HFFc6 (cell line): ENCODE measurements at places on chromosomes 11 and 22. TPM values are rescaled to one million over a fixed set of nuclear protein-coding genes. Genes with fewer than 3 reads are reported as not detected.

The SCGB1D2 gene
- not detected in 2 replicates for total RNA-seq

The UPB1 gene
- 0.07 to 0.27 TPM in 2 of 3 replicates, not detected in the other for total RNA-seq

The CLP1 gene
- 13.0 to 16.9 TPM (median 15.2 TPM) in 3 replicates for total RNA-seq

The OR51I1 gene
- not detected in 3 replicates for total RNA-seq

The SAA4 gene
- total RNA-seq = not detected in 3 replicates

DNA sequence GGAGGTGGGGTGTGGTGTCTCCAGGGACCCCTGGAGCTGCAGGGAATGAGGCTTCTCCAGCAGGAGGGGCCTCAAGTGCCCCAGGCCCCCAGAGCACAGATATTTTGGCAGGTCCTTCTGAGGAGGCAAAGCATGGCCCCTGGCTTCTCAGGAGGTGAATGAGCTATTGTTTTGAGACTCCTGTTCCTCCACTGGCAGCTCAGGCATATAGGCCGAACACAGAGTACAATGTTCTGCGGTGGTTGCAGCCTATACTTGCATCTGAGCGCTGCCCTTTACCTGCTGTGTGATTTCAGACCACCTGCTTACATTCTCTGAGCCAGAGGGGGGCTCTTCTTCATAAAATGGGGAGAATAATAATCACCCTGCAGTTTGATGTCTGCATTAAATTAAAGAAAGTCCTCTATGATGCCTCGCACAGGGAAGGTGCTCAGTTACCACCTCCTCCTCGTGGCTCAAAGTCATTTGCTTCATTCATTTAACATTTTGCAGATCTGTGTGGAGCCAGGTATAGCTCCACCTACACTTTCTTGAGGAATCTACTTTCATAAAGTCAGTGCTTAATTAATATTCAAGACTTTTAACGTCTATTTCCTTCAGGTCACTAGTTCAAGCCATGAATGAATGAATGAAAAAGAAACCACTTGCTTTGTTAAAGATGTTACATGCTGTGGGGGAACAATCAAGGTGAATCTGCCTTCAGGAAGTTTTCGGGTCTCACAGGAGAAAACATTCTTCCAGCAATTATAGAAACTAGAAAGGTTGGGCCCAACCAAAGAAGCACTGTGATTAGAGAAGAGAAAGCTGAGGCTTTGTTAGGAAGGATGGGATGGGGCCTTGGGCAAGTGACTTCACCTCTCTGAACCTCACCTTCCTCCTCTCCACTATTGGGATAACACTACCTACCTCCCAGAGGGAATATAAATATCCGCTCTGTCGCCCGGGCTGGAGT lies 68.4 kb downstream of the ADAMTS15 start:
- H3K36me3 ChIP-seq = no peaks in the 10 kb centered on the region
- no peak overlapping the region for H3K4me3 ChIP-seq
- H3K27me3 ChIP-seq = peaks cover 20% of the 10 kb centered on the region
- no peak for DNase-seq
- peaks cover 19% of the 10 kb centered on the region for H3K4me1 ChIP-seq

DNA sequence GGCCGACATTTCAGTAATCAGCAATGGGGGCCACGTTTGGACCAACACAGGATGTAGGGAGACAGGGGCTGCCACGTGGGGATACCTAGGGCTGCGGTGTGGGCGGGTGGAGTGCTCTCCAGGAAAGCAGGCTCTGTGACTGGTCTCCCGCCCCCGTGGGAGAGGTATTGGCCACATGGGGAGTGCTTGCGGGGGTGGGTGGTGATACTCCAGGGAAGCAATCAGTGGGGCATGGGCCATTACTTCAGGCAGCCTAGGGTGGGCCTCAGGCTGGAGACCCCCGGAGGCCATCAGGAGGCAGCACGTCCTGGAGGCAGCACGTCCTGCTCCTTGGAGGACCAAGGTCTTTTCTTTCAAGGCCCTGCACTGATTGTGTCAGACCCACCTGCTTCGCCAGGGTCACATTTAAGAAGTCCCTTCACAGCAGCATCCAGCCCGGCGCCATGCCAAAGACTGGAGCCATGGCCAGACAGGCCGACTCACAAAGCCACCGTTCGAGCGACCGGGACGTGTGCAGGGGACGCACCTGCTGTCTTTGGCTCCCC lies 3.0 kb upstream of the MUC2 start:
- no peak for DNase-seq
- H3K4me3 ChIP-seq = no peak overlapping the region
- H3K36me3 ChIP-seq = no peaks in the 10 kb centered on the region
- no peak overlapping the region for H3K27ac ChIP-seq
- H3K4me1 ChIP-seq = no peaks in the 10 kb centered on the region
- H3K27me3 ChIP-seq = peaks cover 7% of the 10 kb centered on the region

- H3K36me3 ChIP-seq = no peaks in the 10 kb centered on the region
- peak overlapping the region; percentile 85 for H3K27ac ChIP-seq
- peaks cover 95% of the 10 kb centered on the region for H3K4me1 ChIP-seq
- H3K27me3 ChIP-seq = no peaks in the 10 kb centered on the region
Observed at GRCh38 chr11:26947904-26948639, 45.8 kb upstream of the FIBIN start.

DNA sequence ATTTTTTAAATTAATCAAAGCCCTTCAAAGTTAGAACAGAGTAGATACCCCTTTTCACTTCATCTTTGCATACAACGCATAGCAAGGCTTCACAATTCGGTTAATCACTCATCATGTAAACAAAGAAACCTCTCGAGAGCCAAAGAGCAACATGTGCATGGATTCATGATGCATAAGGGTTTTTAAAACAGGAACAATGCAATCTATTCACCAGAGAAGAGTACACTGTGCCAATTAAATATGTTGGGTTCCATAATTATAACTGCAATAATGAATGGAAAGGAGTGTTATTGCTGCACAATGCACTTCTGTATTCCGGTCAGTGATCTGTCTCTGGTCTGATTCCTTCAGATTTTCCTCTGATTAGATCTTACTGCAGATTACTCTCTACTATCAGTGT lies 45.3 kb downstream of the CADM1 start:
- no peaks in the 10 kb centered on the region for H3K4me1 ChIP-seq
- no peak overlapping the region for H3K4me3 ChIP-seq
- no peaks in the 10 kb centered on the region for H3K36me3 ChIP-seq
- H3K27ac ChIP-seq = no peak overlapping the region
- DNase-seq = no peak
- no peaks in the 10 kb centered on the region for H3K27me3 ChIP-seq

- H3K27ac ChIP-seq = no peak overlapping the region
- H3K27me3 ChIP-seq = no peaks in the 10 kb centered on the region
- no peak overlapping the region for H3K4me3 ChIP-seq
Observed at GRCh38 chr11:115927823-115928329, 423.7 kb upstream of the CADM1 start.

DNA sequence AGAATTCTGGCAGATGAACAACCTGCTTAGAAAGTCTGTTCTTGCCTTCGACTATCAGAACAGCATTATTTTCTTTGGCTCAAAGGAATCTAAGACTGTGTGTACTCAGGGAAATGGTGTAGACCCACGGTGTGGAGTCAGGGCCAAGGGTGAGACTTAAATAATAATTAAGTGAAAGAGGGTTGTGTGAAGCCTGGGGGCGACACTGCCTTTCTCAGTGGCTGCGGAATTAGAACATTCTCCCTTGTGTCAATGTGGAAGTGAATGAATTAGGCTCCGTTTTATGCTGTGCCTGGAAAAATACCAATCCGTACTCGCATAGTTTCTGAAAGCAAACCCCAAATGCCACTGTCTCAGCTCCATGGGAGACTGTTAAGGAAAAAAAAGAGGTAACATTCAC lies 50.7 kb downstream of the NAV2 start:
- peaks cover 28% of the 10 kb centered on the region for H3K4me1 ChIP-seq
- no peak overlapping the region for H3K4me3 ChIP-seq
- no peak overlapping the region for H3K27ac ChIP-seq
- H3K27me3 ChIP-seq = no peaks in the 10 kb centered on the region

DNA sequence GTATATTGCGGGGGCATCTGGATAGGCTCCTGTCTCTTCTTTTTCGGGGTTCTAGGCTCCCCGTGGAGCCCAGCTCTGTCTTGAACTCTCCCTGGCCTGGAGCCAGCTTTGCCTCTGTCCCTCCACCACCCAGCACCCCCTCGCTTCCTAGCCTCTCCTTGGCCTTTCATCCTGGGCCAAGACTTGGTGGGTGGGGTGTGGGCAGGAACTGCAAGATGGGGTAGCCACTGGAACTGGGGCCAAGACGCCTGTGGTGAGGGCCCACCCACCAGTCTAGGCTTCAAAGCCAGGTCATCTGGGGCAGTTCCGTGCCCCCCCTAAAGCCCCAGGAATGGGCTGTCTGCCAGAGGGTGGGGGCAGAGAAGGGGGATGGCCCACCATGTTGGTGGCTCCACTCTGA lies 1.7 kb upstream of the CRYBB1 start:
- peaks cover 14% of the 10 kb centered on the region for H3K4me1 ChIP-seq
- no peak overlapping the region for H3K4me3 ChIP-seq
- peaks cover 5% of the 10 kb centered on the region; the same call in 1 of the 2 replicates for H3K27me3 ChIP-seq
- no peak for DNase-seq
- no peaks in the 10 kb centered on the region for H3K36me3 ChIP-seq

GRCh38 chr11:29751618-29752017 lies 265.2 kb downstream of the KCNA4 start:
- no peaks in the 10 kb centered on the region; the same call in 1 of the 2 replicates for H3K27me3 ChIP-seq
- H3K36me3 ChIP-seq = no peaks in the 10 kb centered on the region; the same call in 1 of the 2 replicates
- no peak overlapping the region for H3K4me3 ChIP-seq
- DNase-seq = no peak
- H3K4me1 ChIP-seq = no peaks in the 10 kb centered on the region

- H3K27ac ChIP-seq = no peak within 1 kb of the TSS
- H3K27me3 ChIP-seq = peaks cover 9% of the 10 kb centered on the region
- H3K36me3 ChIP-seq = no peaks in the 10 kb centered on the region
- no peak within 1 kb of the TSS for H3K4me3 ChIP-seq
- DNase-seq = no peak
Observed at GRCh38 chr11:124751741-124752470, at the start of gene VSIG2. TSS of gene VSIG2 (minus strand) at chr11:124752255. CDS start at chr11:124752137, 118 bp downstream.

DNA sequence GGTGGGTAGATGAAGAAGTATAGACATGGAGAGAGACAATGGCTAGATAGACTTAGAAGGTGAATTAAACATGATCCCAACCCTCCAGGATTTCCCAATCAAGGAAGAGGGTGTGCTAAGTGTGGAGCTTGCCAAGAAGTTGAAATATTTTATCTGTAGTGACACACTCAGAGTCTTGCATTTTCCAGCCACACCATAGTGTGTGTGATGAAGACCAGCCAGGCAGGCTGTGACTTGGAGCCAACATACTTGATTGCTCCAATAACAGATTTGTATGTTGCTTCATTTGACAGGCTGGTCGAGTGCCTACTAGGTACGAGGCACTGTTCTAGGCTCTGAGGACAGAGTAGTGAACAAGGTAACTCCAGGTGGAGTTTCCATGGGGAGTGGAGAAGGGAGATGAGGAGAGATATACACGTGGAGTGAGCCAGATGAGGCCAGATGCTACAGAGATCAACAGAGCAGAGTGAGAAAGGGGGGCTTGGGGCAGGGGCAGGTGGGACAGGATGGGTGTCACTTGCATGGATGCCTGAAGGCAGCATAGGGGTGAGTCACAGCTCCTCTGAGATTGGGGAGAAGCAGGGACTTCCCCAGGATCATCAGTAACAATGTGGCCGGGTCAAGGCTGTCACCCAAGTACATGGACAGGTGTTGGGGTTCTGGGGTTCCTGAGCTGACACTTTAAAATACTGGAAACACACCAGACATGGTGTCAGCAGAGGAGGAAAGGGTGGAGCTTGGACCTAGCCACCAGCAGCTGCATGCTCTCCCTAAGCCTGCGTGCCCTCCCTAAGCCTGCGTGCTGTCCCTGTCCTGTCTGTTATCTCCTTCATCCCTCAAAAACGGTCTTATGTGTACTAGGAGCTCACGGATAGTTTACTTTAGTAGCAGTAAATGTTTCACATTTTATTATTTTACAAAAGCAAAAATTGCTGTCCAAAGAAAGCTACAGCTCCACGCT lies 23.6 kb downstream of the PDGFB start:
- peaks cover 5% of the 10 kb centered on the region; the same call in 1 of the 2 replicates for H3K36me3 ChIP-seq
- H3K4me3 ChIP-seq = no peak overlapping the region
- H3K4me1 ChIP-seq = peaks cover 5% of the 10 kb centered on the region

- peak overlapping the region; percentile 14; the same call in 1 of the 2 replicates for H3K27ac ChIP-seq
- no peak for DNase-seq
Observed at GRCh38 chr11:35464308-35464707, 45.0 kb upstream of the SLC1A2 start.

DNA sequence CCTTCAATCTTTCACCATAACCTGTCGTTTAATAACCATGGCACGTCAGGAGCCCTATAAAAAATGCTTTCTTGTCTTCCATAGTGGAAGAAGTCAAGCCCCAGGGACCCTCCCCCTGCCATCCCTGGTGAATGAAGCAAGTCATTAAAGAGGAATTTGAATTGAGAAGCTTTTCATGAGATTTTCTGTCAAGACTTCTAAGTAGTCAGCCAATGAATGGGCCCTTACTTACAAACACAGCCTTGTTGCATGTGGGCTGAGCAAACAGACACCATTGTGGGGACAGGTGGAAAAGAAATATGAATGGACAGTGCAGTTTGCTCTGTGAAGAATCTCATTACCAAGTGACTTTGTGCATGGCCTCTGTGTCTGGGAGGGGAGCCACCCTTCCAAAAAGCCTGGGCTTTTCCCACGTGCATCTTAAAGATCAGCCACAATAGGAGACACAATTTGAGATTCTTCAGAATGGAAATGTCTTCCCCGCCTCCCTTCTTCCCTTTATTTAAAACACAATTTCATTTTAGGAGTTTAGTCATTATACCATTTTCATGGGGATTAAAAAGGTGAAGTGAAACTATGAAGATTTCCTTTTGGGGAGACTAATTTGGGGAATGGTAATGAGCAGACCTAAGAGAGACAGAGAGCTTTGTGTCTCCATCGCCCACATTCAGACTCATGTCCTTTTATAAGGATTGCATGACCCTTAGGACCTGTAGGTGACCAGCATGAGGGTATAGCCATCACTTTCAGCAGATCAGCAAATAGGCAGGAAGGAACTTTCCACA lies 152.0 kb downstream of the LRRC4C start:
- no peak overlapping the region for H3K27ac ChIP-seq
- no peaks in the 10 kb centered on the region; the same call in 1 of the 2 replicates for H3K27me3 ChIP-seq
- H3K4me3 ChIP-seq = no peak overlapping the region
- no peak for DNase-seq

- H3K4me3 ChIP-seq = peak overlapping the region; percentile 80
- peaks cover 8% of the 10 kb centered on the region for H3K27me3 ChIP-seq
- peak; percentile 28 for DNase-seq
Observed at GRCh38 chr11:34356576-34356912, 1.3 kb downstream of the ABTB2 start.

GRCh38 chr11:79304599-79305212 lies 136.1 kb downstream of the TENM4 start:
- no peaks in the 10 kb centered on the region for H3K27me3 ChIP-seq
- no peak overlapping the region for H3K27ac ChIP-seq
- H3K36me3 ChIP-seq = peaks cover 7% of the 10 kb centered on the region; the same call in 1 of the 2 replicates
- H3K4me1 ChIP-seq = peaks cover 8% of the 10 kb centered on the region; the same call in 1 of the 2 replicates
- H3K4me3 ChIP-seq = no peak overlapping the region; the same call in 1 of the 2 replicates

DNA sequence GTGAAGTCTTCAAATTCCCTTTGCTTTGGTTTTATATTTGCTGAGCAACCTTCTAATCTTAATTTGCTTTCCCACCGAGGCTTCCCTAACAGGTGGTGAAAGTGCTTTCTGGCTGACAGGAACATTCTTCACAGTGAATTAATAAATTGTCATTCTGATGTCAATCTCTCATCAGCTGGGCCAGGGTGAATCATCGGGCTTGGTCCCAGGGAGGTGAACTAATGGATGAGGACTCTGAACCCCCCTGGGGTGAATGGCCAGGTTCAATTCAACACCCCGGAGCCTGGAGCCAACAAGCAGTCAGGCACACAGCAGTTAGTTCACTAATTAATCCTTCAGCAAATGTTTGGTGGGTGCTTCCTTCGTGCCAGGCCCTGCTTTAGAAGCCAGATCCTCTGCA lies 155.4 kb upstream of the PDGFD start:
- H3K4me1 ChIP-seq = no peaks in the 10 kb centered on the region
- no peak overlapping the region for H3K27ac ChIP-seq
- no peaks in the 10 kb centered on the region for H3K36me3 ChIP-seq
- H3K4me3 ChIP-seq = no peak overlapping the region
- no peak for DNase-seq
